ENCODE measurements at places on chromosomes 7 and 10.

DNA sequence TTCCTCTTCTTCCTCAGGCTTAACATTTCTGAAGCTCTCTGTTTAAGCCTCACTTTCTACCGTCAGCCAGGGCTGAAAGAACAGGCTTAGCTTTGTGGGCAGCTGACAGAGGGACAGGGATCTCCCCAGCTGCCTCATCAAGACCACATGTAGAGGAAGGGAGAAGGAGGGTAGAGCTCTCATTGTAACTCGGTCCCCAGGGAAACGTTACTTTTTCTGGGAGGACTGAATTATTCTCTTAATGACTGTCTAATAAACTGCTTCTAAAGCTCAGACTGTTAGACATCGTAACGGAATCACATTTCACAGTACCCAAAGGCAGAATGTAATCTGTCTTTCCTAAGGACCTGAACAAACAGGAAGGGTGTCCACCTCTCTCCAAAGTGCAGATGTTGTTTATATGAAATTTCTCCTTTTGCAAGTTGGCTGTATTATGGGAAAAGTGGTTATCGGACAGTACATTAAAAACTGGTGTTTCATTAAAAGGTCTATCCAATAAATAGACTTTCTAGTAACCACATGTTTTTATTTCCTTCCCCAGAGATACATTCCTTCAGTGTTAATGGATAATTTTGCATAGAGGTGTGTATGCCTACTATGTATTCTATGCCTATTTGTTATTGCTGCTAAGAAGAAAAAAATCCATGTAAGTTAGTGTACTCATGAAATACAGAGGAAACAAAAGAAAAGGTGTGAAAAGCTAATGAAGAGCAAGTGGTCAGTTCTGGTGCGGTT, 144.2 kb downstream of the CTTNBP2 start:
- DNase-seq, result no peak

- no peak for DNase-seq
Observed at GRCh38 chr10:90180886-90181691, 479.7 kb downstream of the KIF20B start.

DNA sequence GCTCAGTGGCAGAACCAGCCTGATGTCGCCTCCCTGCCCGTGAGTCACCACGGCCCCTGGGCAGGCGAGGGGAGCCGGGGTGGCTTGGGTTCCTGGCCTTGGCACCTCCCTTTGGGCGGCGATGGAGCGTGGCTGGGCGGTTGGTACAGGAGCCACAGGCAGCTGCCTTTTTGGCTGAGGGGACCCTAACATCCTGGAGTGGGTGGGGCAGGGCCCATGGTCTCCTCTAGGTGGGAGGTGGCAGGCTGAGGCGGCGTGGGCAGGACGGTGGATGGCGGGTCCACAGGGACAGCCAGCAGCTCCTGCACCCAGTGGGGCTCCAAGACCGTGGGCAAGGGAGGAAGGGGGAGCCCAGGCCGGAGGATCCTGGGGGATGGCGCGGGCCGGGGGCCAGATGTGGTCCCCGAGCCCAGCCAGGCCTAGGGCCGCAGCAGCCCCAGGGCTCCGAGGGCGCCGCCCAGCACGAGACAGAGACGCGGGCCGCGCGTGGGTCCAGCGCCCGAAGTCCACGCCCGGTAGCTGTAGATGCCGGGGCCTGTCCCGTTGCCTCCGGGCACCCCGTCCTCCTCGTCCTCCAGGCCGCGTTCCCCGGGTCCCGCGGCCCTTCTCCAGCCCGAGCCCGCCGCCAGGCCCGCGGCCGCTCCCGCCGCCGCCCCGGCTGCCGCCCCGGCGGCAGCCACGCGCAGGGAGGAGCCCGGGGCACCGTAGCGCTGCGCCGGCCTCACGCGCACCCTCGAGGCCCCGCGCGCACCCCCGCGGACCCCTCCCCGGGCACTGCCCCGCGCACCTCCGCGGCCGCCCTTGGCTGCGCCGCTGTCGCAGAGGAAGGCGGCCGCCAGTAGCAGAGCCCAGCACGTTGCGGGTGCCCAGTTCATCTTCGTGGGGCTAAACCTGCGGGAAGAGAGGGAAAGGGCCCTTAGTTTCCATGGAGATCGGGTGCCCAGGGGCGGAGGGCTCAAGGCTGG, 1.3 kb downstream of the SPRN start:
- no peak for DNase-seq

GRCh38 chr10:66804962-66805361, 120.9 kb upstream of the LRRTM3 start:
- no peak for DNase-seq

DNA sequence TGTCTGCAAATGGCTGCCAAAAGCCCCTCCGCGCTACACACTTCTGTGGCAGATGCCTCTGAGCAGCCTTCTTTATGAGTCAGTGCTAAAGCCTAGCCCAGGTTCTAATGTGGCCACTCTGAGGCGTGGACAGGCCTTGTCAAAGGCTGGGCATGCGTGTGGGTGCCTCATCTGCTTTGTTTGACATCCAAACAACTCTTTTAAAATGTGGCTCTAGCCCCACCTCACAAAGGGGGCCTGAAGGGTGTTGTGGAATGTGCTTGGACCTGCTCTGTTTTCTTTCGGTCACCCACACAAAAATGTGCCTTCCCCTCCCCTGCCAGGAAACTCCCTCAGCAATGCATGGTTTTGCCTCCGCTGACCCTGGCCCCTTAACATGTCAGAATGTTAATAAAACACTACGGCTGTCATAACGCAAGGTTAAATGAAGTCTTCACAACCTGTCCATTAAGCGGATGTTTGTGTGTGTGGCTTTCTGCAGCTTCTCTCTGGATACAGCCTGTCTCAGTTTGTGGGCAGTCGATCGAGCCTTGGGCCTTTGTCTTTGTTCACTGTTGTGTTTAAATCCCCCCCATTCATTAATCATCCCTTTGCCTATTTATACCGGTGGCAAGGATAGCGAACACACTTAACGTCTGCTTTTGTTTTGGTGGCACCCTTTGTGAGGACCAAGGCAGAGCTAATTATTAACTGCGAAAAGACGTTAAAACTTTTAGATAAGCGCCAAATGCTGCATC, 718.9 kb downstream of the LRMDA start:
- DNase-seq, result no peak

- no peak for DNase-seq
Observed at GRCh38 chr7:127158659-127159058, 94.1 kb downstream of the GRM8 start.

All from activated CD4-positive, alpha-beta T cell treated with anti-CD3 and anti-CD28 coated beads, Interleukin-2, amount 10 ng/mL, durations not matched to agents 7 days and 5 days (primary cell).